SJSA1 (cell line): ENCODE measurements at places on chromosomes 5 and 9. TPM values are rescaled to one million over a fixed set of nuclear protein-coding genes. Genes with fewer than 3 reads are reported as not detected.

GPRIN1 gene
- 15.0 and 15.6 TPM in 2 replicates for total RNA-seq

BRINP1 gene
- not detected in 2 replicates for total RNA-seq

DNA sequence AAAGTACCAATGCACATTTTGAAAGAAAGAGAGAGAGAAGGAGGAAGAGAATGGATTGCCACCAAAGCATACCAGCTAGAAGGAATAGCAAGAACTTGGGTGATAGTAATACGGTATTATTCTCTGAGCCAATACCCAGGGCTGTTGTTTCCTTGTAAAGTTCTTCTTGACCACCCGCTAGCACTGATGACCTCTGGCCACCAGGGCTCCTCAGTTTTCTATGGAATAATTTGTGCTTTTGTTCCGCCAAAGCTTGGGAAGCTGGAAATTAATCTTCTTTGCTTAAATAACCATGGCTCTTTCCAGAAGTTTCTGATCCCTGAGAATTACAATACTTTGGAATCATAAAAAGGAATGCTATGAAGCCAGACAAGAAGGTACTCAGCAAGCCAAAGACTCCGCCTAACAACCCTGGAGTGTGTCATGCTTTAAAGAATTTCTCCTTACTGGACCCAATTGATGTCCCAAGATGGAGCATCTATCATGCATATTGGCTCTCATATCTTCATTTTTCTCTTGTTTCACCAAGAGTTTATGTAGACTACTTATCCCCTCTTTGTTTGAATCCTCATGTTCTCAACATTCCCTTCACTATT lies 29.8 kb downstream of the OR2K2 start:
- peaks cover 7% of the 10 kb centered on the region for H3K4me1 ChIP-seq
- no peaks in the 10 kb centered on the region for H3K27me3 ChIP-seq

DNA sequence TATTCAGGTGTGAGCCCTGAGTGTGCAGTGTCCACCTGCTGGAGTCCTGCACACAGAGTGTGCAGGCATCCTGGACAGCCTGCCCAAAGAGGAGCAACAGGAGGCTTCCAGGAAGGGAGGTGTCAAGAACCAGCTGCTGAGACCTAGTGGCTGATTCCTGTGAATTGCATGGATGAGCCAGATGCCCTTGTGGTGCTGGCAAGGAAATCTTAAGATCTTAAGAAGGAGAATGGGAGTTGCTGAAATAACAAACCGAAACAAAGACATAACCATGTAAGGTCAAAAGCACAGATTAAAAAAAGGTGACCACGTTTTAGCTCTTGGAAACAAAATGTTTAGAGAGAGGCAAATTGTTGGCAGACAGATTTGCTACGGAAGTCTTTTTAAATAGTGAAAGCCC lies 29.3 kb upstream of the RPS23 start:
- H3K27ac ChIP-seq: no peak overlapping the region
- H3K36me3 ChIP-seq: no peaks in the 10 kb centered on the region
- peaks cover 7% of the 10 kb centered on the region for H3K4me1 ChIP-seq
- peak; percentile 35 for DNase-seq
- no peaks in the 10 kb centered on the region for H3K27me3 ChIP-seq

BARHL1 gene
- not detected in 2 replicates for total RNA-seq

DNA sequence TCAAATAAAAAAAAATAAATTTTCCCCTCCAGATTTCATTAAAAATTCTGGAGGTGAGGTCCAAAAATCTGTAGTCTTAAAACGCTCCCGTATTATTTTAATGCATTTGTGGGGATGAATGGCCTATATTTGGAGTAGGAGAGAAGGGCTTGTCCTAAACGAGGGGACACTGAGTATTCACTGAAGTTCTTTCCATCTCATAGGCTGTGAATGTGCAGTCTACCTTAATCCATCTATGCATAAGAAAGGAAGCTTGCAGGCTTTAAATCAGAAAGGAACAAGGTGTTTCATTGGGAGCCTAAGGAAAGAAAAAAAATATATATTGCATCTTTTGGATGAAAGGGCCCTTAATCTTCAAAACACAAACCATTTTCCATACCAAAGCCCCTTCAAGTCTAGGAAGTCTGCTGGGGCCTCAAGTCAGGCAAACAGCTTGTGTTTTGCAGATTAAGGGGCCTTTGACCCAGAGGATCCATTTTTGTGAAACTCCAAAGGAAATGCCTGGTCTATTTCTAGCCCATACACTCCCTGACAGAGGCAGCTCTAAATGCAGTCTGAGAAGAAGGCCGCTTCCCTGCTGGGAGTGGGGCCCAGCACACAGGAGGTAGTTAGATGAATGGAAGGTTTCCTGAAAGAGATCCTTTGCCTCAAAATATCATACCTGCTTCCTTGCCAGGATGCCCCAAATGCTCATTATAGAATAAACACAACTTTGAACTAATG lies 35.6 kb downstream of the BRINP1 start:
- H3K4me3 ChIP-seq: no peak overlapping the region
- H3K4me1 ChIP-seq: no peaks in the 10 kb centered on the region
- H3K27me3 ChIP-seq: no peaks in the 10 kb centered on the region
- no peak overlapping the region for H3K27ac ChIP-seq
- no peak for DNase-seq

- H3K36me3 ChIP-seq: no peaks in the 10 kb centered on the region
- no peak overlapping the region for H3K4me3 ChIP-seq
- no peaks in the 10 kb centered on the region for H3K27me3 ChIP-seq
- DNase-seq: no peak
These were observed 260.5 kb downstream of the ARRDC3 start for GRCh38 chr5:91122651-91123050.

SPINK1 gene
- total RNA-seq: not detected in 2 replicates

ZMAT2 gene
- total RNA-seq: 99.1 and 114 TPM in 2 replicates

- DNase-seq: peak; percentile 55
- H3K36me3 ChIP-seq: no peaks in the 10 kb centered on the region
- no peaks in the 10 kb centered on the region for H3K27me3 ChIP-seq
- 0 out of 2 replicates have a peak, but pooled peaks cover 3% of the 10 kb centered on the region for H3K4me1 ChIP-seq
These were observed 283.6 kb upstream of the NMUR2 start for GRCh38 chr5:152688561-152689249.

CHSY3 gene
- total RNA-seq: 0.03 and 0.24 TPM in 2 replicates

EMB gene
- not detected in 2 replicates for total RNA-seq

GRCh38 chr9:113665756-113666155 lies 202.2 kb downstream of the RGS3 start:
- no peaks in the 10 kb centered on the region for H3K4me1 ChIP-seq
- no peak for DNase-seq
- H3K27me3 ChIP-seq: no peaks in the 10 kb centered on the region
- H3K27ac ChIP-seq: no peak overlapping the region

GRCh38 chr9:22160221-22160620 lies 151.1 kb upstream of the CDKN2B start:
- no peaks in the 10 kb centered on the region for H3K27me3 ChIP-seq
- H3K27ac ChIP-seq: no peak overlapping the region
- no peak for DNase-seq
- no peak overlapping the region for H3K4me3 ChIP-seq

DNA sequence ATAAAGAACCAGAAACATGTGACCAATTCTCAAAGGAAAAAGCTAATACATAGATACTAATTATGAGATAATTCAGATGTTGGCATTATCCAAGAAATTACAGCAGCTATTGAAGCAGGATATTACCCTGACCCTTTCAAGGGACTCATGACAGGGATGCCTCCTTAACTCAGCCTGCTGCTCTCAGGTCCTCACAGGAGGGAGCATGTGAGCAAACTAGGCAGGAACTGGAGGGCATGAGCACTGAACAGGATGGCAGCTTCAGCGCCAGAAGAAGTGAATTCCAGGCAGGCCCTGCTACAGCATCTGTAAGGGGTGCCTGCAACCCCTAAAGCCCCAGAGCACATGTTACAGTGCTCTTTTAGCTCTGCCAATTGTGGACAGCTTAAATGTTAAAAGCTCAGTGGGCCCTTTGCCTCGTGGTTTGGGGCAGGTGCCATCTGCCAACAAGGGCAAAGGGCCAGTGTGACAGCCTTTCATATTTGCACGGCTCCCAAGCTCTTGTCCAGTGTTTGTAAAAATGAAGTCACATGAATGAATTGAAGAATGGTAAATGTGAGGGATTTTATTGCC lies 464.7 kb upstream of the COX7C start:
- no peaks in the 10 kb centered on the region for H3K4me1 ChIP-seq
- no peaks in the 10 kb centered on the region for H3K36me3 ChIP-seq
- no peak overlapping the region for H3K27ac ChIP-seq
- H3K4me3 ChIP-seq: no peak overlapping the region
- H3K27me3 ChIP-seq: no peaks in the 10 kb centered on the region
- DNase-seq: no peak

- no peak overlapping the region for H3K27ac ChIP-seq
- no peaks in the 10 kb centered on the region for H3K4me1 ChIP-seq
- no peak overlapping the region for H3K4me3 ChIP-seq
These were observed 367.1 kb upstream of the RIOK2 start for GRCh38 chr5:97550164-97550563.

DNA sequence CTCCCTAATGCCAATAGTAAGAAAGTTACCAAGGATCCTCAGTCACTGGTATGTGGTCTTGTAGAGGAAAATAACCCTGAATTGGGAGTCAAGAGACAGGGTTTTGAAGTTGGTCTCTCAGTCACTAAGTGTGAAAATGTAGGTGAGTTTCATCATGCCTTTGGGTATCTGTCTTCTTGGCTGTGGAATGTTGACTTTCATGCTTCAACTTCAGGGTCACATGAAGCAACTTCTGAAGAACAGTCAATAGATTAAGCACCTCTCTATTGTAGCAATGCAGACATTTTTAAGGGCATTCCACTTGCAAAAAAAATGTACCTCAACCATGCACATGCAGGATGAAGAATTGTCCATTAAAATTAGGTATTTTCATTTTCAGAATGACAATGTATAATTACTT lies 194.6 kb downstream of the CSNK1G3 start:
- H3K27me3 ChIP-seq: no peaks in the 10 kb centered on the region
- no peak for DNase-seq
- no peaks in the 10 kb centered on the region for H3K36me3 ChIP-seq
- no peak overlapping the region for H3K27ac ChIP-seq
- H3K4me1 ChIP-seq: peaks cover 28% of the 10 kb centered on the region

DNA sequence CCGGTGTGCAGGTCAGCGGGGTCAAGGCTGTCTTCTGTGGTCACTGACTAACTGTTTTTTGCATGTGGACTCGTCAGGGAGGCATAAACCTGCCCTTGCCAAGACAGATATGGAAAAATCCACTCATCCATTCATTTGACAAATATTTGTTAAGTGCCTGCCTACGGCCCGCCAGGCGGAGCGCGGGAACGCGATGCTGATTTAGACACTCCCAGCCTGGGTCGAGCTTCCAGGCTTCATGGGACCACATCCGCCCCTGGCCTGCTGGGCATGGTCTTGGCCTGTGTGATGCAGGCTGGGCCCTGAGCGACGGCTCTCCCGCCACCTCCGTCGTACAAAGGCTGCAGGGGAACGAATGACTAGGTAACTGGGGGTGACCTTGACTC lies 18.1 kb downstream of the MYMK start:
- peaks cover 5% of the 10 kb centered on the region; the same call in 1 of the 2 replicates for H3K27me3 ChIP-seq
- peaks cover 25% of the 10 kb centered on the region for H3K4me1 ChIP-seq
- H3K4me3 ChIP-seq: no peak overlapping the region

ENTREP1 gene
- not detected in 2 replicates for total RNA-seq

- H3K4me1 ChIP-seq: peaks cover 61% of the 10 kb centered on the region
- H3K4me3 ChIP-seq: no peak overlapping the region
- no peak for DNase-seq
- no peaks in the 10 kb centered on the region for H3K27me3 ChIP-seq
These were observed 53.8 kb upstream of the PSD2 start for GRCh38 chr5:139741823-139742172.

DNA sequence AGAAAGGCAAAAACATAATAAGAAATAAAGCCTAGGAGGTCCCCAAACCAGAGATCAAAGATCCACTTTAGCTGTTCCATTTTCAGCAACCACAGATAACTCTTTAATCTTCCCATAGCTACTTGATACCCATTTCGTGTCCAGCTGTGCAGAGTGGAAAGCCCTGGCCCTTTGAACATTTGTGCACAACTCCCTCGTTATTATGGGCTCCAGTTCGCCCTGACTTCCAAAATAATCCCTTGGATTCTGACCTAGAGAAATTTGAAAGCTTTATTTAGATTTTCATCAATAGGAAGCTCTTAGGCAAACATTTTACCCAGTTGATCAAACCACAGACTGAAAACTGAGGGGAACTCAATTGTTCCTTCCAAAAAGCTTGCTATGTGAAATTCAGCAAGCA lies 4.8 kb downstream of the MYOT start:
- no peak overlapping the region for H3K27ac ChIP-seq
- DNase-seq: no peak
- H3K4me1 ChIP-seq: no peaks in the 10 kb centered on the region
- no peaks in the 10 kb centered on the region for H3K36me3 ChIP-seq
- peaks cover 27% of the 10 kb centered on the region; the same call in 1 of the 2 replicates for H3K27me3 ChIP-seq

DNA sequence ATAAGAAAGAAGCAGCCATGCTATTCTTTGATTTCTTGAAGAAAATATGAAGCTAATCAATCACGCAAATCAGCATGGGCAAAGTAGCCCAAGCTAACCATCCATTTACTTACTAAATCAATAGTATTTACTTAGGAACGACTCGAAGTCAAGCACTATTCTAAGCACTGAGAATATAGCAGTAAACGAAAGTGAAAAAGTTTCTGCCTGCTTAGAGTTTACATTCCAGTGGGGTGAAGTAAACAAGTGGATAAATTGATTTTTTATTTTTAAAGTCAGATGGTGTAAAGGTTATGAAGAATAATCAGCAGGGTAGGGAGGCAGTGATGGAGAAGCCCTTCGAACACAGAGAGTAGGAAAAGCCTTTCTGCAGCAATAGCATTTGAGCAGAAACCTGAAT lies 5.5 kb downstream of the TSTD2 start:
- DNase-seq: no peak
- peaks cover 25% of the 10 kb centered on the region for H3K4me1 ChIP-seq
- H3K27ac ChIP-seq: no peak overlapping the region

DNA sequence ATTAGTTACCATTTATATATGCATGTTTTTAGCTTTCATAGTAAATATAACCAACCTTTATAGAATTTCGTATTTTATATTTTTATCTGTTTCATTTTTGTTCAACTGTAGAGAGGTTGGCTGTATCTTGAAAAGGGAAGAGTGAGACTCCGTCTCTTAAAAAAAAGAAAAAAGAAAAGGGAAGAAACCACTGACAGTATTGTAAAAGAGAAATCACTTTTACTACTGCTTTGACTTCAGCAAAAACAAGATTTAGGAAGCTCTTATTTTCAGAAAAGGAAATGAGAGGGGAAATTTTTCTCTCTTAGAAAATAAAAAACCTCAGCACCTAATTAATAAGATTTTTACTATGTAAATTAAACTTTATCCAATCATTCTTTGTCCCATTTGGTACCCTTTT lies 14.4 kb downstream of the POLK start:
- peaks cover 11% of the 10 kb centered on the region for H3K36me3 ChIP-seq
- H3K4me1 ChIP-seq: no peaks in the 10 kb centered on the region
- no peaks in the 10 kb centered on the region for H3K27me3 ChIP-seq
- H3K4me3 ChIP-seq: no peak overlapping the region
- DNase-seq: no peak

CDC14B gene
- total RNA-seq: 22.2 and 33.8 TPM in 2 replicates

PAPPA gene
- 1.9 and 5.3 TPM in 2 replicates for total RNA-seq
